Esophagus squamous epithelium (tissue), 5 donors: ENCODE measurements at places on chromosomes 6 and 20.

DNA sequence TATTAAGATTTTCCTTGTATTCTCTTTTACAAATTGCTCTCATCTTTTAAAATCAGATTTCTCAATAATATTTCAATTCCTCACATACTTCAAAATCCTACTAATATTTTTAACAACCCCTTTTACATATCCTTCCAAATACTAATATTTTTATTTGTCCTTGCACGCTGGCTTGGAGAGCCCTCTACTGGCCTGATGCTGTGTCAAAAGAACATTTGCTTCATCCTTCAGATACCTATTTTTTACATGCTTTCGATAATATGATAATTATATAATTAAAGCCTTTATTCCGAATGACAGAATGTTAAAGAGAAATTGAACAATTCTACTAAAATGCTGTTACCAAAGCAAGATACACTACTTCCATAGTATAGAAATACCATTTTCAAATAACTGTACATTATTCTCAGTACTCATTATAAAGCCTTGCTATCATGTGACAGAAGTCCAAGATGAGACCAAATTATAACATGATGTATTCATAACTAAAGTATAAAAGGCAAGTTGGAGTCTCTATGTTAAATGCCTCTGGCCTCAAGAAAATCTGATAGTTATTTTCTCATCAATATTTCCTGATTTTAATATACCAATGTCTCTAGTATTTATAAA lies 39.0 kb upstream of the PLN start:
- no peak for DNase-seq

DNA sequence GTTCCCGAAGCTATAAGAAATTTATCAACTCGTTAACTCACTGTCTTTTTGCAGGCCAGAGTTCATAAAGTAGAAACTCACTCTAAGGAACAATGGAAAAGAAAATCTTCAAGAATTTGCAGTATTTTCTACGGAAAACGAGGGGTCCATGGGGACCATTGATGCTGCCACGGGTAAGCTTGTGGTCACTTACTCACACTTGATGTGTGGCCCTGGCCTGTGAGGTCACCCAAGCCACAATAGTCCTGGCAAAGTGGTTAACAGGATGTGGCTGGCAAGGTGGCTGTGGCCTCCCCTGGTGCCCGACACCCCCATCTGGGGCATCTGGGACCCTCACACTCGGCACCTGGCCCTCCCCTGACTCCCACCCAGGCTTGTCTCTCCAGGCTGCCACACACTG lies 123.4 kb downstream of the C6orf118 start:
- DNase-seq, result no peak

DNA sequence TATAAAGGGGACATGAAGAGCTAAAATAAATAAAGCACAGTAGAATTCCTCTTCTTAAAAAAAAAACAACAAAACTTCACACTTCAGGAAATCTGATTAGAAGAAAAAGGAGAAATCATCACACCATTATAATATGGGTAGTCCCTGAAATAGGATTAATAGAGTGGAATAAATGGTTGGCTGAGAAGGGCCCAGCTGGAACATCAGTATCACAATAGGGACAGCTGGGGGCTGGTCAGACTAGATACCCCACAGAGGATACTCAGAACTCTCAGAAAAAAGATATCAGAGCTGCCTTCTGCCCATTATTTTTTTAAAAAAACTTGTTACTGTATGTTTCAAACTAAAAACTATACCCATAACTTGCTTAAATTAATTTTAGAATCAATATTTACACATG lies 75.2 kb downstream of the DST start:
- no peak for DNase-seq

GRCh38 chr20:11529047-11529446 lies 388.6 kb upstream of the BTBD3 start:
- DNase-seq, result no peak

DNA sequence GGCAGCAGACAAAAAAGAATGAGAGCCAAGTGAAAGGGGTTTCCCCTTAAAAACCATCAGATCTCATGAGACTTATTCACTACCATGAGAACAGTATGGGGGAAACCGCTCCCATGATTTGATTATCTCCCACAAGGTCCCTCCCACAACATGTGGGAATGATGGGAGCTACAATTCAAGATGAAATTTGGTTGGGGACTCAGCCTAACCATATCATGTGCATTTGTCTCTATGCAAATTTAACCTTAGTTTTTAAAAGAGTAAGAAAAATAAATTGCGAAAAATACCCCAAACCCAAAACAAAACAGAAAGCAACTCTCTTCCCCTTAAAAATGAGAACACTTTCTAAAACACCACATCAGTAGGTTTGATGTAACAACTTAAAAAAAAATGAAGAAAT lies 22.6 kb upstream of the GPR6 start:
- no peak for DNase-seq

DNA sequence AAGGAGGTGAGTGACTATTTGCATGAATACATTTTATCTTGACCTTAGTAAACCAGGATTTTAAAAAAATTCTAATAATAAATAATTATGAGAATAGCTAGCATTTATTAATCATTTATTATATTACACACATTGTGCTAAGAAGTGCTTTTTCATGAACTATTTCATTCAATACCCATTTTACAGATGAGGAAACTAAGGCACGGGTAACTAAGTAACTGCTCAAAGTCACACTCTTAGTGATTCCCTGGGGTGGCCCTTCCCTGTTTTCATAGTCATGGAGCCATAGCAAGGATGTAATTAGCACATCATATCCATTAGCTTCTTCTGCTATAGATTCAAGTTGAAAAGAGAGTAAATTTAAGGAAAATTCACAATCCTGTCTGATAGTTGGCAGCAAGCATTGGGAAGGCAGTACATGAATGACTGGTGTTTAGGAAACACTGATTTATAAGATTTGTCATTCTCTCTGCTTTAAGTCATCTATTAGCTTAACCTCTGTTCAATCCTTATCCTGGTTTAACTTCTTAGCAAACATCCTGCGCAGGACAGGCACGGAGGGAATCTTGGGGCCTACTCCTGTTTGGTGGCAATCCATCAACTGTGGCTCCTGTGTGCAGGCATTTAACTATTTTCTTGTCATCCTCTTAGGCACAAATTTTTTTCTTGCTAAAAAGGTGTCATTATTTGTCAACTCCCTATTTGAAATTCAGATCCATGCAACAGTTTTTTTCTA lies 68.3 kb downstream of the RIN2 start:
- no peak for DNase-seq

DNA sequence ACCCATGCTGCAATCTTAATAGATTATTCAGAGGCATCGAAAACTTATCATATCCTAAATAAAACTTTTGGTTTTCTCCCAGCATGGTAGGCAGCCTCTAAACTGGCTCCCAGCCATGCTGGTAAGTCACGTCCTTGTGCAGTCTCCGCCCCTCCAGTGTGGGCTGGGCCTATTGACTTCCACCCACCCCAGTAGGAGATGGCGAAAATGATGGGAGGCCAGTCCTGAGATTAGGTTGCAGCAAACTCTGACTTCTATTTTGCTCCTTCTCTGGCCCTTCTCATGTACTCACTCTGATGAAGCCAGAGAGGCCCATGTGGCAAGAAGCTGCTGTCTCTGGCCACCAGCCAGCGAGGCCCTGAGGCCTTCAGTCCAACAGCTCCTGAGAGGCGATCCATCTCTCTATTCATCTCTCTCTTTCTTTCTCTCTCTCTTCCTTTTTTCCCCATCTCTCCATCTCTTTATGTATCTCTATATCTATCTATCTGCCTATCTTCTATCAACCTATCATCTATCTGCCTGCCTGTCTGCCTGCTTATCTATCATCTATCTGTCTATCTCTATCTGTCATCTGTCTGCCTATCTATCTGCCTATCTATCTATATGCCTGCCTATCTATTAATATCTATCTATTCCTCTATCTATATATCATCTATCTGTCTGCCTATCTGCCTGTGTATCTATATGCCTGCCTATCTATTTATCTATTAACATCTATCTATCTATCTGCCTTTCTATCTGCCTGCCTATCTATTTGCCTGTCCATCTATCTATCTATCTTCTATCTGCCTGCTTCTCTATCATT lies 52.7 kb upstream of the STX16 start:
- DNase-seq, result no peak

DNA sequence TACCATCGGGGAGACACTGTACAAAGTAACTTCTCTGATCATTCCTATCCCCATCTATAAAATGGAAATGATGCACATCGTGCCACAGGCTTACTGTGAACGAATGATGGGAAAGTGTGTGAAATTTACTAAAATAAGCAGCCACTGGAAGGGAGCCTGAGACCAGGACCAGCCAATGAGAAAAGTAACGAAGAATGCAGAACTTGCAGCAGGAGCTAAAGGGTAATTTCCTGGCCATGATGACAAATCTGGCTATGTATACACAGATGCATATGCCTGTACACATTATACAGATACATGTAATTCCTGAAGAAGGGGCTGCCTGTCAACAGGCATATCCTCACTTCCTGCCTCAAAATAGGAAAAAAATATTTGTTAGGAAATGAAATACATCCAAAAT lies 47.4 kb downstream of the GMDS start:
- no peak for DNase-seq

DNA sequence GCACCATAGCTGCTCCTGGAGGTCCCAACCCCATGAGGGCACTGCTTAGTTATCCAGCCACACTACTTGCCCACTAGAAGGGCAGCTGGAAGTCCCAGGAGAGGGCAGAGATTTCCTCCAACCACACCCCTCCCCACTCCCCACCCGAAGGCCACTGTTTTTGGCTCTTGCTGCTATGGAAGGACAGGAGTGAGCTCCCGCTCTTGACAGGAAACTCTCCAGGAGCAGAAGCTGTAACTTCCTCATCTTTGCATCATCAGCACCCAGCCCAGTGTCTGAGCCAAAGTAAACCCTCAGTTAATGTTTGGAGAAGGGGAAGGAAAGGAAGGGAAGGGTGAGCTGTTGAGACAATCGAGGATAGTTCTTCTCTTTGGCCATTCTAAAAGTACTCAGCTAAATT lies 120.7 kb downstream of the MTFR2 start:
- DNase-seq, result no peak

- no peak for DNase-seq
Measured at GRCh38 chr6:77883851-77884250, 231.0 kb downstream of the MEI4 start.

DNA sequence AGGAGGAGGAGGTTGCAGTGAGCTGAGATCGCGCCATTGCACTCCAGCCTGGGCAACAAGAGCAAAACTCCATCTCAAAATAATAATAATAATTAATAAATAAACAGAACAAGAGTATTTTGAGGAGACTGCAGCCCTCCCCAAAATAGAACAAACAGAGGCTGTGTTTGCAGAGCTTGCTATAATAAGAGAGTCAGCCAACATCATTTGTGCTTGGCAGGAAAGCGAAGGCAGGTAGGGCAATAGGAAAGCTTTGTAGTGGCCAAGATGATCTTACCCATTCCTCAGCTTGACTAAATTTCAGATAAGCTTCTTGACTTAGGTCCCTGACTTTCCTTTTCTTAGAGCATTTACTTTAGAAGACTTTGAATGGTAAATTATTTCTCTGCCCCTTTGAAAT lies 6.7 kb downstream of the C6orf141 start:
- DNase-seq, result no peak

GRCh38 chr6:47631269-47631772 lies 67.1 kb upstream of the ADGRF4 start:
- no peak for DNase-seq

DNA sequence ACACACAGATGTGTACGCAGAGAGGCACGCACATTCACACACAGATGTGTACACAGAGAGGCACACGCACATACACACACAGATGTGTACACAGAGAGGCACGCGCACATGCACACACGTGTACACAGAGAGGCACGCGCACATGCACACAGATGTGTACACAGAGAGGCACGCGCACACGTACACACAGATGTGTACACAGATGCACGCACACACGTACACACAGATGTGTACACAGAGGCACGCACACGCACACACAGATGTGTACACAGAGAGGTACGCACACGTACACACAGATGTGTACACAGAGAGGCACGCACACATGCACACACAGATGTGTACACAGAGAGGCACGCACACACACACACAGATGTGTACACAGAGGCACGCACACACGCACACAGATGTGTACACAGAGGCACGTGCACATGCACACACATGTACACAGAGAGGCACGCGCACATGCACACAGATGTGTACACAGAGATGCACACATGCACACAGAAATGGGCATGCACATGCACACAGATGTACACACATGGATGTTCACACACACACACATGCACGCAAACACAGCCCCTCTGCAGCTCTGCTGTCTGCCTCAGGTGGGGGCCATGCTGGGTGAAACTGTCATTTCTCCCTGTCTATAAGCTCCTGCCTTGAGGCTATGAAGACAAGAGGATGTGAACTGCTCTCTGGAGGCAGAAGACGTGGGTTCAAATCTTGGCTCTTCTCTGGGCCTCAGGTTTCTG lies 14.3 kb upstream of the MYT1 start:
- DNase-seq, result no peak

DNA sequence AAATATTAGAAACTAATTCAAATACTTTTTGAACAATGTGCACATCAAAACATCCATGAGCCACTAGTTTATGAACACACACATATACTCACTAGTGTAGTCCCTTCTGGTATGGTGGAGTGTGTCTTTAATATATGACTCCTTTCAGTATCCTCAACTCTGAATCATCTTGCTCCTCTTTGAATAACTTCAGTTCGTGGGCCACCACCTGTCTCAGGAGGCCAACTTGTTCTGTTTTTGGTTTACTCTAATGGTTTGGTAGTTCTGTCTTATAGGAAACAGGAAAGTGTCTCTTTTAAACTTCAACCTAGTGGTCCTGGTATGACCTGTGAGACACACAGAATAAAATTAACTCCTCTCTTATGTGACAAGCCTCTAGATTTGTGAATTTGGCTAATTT lies 55.6 kb downstream of the ZNF292 start:
- DNase-seq, result no peak

GRCh38 chr6:90274451-90275030 lies 22.1 kb downstream of the BACH2 start:
- peak; percentile 27 for DNase-seq

- DNase-seq, result no peak
Measured at GRCh38 chr6:107129370-107129925, 14.1 kb upstream of the BEND3 start.
